ENCODE measurements at places on chromosomes 2 and 18.
A peak's percentile ranks its signal among the peaks of the same experiment; 100 is the strongest.

- no peak for DNase-seq
Measured at GRCh38 chr2:204022550-204022949, 86.0 kb downstream of the ICOS start.

DNA sequence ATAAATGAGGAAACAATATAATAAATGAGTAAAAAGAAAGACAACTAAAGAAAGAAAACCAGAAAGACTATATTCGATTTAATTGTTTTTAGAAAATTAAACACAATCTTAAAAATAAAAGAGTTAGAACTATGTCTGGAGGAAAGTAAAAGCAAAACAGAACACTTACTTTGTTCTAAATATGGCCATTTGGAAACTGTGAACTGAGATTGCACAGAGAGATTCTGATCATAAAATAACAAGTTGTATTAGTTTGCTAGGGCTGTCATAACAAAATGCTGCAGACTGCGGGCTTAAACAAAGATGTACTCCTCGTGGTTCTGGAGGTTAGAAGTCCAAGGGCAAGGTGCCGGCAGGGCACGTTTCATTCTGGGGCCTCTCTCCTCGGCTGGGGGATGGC, 128.1 kb upstream of the AQP4 start:
- no peak for DNase-seq

- DNase-seq, result no peak
Measured at GRCh38 chr18:48867978-48868377, 82.8 kb downstream of the SMAD7 start.

- no peak for DNase-seq
Measured at GRCh38 chr18:305003-305501, 37.2 kb upstream of the THOC1 start.

- peak; percentile 42 for DNase-seq
Measured at GRCh38 chr2:203328760-203329540, 756 bp downstream of the ABI2 start.

GRCh38 chr18:3663870-3664512, 214.0 kb downstream of the TGIF1 start:
- DNase-seq, result no peak

DNA sequence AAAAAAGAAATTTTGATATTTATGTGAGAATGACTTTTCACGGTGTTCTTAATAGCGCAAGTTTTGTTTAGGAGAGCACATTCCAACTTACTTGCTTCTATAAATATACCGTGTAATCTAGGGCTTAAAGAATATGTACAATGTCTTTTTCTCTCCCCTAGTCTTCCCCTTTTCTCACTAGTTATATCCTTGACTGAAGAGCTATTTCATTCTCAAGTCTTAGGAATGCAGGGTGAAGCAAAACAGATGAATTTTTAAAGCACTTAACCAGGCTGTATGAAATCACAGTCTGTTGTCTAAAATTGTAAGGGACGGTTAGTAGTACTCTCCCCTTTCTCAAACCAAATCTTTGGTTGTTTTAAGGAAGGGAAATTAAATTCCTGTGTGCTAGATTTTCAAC, 29.6 kb upstream of the SLC30A6 start:
- DNase-seq, result no peak

- no peak for DNase-seq
Measured at GRCh38 chr2:870426-870825, 80.2 kb upstream of the SNTG2 start.

DNA sequence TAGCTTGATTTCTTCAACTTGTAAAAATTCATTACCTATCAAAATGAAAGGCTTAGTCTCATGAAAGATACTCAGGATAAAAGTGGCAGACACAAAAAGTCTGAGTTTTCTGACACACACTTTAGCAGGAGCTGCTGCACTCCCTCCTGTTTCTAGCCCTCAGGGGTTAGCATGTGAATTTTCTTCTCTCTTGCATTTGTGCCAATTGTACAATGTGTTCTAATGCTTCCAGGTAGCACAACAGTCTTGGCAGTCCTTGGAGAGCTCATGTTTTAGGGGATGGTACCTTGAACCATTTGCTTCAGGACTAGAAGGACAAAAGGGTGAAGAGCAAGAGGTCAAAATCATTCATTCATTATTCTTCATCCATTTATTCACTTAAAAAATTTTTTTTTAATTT, 316.8 kb downstream of the AFF3 start:
- no peak for DNase-seq

GRCh38 chr2:120528051-120528692, 182.2 kb downstream of the INHBB start:
- no peak for DNase-seq

DNA sequence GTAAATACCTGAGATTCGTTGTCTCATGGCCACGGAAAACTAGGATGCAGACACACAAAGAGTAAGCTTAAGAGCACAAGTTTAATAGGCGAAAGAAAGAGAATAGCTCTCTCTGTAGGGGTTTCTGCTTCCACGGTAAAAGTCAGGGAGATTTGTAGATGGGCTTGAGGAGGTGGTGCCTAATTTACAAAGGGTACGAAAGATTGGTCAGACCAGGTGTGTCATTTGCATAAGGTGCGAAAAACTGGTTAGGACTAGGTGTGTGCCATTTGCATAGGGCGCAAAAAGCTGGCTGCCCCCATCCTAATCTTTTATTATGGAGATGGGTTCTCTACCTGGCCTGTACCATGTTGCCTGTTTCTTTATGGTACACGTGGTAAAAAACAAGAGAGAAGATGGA, 170.5 kb upstream of the DOK6 start:
- no peak for DNase-seq

DNA sequence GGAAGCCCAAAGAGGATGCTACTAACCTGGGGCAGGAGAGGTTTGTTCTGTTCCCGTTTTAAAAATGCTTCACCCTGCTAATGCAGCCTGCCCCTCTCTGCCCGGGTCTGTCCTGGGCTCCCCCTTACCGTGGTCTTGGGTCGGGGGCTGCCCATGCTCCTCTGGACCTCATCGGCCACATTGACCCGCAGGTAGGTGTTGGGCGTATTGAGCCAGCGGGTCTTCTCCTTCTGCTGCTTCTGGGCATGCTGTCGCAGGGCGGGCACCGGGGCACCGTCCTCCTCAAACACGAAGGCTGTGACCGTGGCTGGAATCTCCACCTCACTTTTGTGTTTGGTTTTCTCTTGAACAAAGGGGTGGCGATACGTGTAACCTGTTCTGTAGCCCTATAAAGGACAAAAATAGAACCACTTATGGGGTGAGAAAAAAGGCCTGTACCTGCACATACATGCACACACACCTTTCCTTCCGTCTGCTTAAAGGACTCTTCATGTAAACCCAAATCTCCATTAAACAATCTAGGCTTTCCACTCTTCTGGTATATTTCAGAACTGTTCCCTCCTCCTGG, 89.3 kb downstream of the ADD2 start:
- DNase-seq, result no peak

GRCh38 chr2:143083636-143084035, 45.6 kb upstream of the ARHGAP15 start:
- peak; percentile 78 for DNase-seq

GRCh38 chr2:201233812-201234662, 26.3 kb upstream of the CASP8 start:
- no peak for DNase-seq

GRCh38 chr18:63701952-63702351, 808 bp upstream of the SERPINB11 start:
- no peak for DNase-seq

- DNase-seq, result no peak
Measured at GRCh38 chr2:44778671-44779476, 162.6 kb upstream of the SIX3 start.

DNA sequence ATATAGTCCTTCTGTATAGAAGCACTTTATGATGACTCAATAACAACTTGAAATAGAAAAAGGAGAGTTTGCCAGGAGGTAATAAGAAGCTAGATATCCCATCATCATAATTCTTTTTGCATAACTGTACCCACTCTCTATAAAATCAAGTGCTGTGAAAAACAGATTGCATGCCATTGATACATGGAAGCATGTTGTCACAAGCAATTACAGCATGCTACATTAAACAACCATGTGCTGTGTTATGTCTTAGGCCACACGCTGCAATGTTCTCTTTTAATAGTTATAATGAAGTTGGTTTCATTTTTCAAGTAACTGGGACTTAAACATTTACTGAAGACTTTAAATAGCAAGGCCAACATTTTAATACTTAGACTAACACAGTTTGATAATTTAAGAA, 264.2 kb downstream of the RPRM start:
- DNase-seq, result no peak

GRCh38 chr2:101533561-101534148, 58.7 kb upstream of the RFX8 start:
- DNase-seq, result no peak

DNA sequence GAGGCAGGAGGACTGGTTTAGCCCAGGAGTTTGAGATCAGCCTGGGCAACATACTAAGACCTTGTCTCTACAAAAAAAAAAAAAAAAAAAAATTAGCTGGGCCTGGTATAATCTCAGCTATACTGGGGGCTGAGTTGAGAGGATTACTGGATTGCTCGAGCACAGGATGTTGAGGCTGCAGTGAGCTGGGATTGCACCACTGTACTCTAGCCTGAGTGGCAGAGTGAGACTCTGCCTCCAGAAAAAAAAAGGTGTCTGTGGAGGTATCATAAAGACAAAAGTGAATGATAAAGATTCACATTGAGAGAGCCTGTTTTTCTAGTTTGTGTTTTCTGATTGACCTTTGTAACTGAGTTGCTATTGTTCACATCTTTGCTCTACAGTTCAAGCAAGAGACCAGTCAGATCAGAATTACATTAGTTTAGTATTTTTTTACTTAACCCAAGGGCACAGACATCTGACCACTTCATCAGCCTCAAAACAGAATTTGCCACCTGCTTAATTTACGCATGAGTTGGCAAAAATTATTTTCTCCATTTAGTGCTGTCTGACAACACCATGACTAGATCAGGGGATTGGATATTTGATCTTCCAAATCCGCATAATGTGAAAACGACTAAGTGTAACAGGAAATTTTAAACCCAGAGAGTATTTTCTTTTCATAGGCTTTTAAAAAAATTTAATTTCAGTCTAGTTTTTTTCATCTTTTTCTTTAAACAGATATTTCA, 271.0 kb downstream of the TGIF1 start:
- no peak for DNase-seq

GRCh38 chr2:198917275-198917674, 540.5 kb downstream of the SATB2 start:
- DNase-seq, result no peak

DNA sequence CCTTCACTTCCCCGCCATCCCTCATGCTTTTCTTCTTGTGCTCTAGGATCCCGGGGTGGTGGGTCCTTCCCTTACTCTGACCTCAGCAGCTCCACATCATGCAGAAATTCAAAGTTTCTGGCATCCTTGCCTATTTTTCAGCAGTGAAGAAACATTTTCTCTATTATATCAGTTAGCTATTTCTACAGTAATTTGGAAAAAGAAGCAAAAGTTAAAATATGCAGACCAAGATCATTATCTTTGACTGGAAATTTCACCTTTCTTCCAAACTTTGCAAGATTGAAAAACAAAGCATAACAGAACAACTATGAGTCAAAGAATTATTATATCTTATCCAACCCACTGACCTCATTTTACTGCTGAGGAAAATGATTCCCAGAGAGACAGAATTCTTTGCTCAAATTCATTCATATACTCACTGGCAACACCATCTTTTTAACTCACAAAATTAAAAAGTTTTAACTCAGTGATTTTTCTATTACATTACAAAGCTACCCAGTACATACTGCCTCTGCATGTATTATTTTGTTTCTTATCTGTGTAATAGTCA, 40.5 kb downstream of the ANTXR1 start:
- DNase-seq, result no peak

DNA sequence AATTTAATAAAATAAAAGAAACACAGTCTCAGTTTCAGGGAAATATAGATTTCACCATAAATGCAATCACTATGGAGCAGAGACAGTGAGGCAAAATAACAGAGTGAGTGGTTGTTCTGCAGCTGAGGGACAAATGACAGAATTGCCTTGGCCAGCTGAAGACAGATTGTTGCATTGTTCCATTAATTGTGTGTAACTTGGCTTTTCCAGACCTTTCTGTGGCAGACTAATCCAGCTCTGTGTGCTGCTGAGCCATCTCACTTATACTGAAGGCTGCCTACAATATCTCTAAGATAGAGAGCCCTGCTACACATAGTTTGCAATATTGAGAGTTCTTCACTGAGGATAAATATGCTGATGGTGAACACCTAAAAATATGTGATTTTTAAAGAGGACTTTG, 11.5 kb downstream of the LRRTM1 start:
- DNase-seq, result no peak

GRCh38 chr2:112061840-112062239, 6.8 kb downstream of the TMEM87B start:
- no peak for DNase-seq

DNA sequence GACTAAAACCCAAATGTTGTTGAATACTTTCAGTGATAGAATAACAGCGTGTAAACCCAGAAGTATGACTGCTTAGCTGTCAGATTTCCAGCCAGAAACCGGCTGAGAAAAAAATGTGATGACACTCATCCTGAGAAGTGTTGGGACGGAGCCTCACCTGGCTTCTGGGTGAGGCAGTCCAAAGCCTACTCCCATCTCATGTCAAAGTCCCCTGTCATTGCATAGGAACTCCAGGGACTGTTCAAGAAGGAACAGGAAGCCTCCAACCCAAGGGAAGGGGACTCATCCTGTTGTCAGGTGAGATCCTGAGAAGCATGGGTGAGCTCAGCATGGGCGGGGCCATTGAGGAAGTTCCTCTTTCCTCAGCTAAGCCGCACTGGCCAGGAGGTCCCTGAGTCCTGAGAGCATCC, 11.3 kb upstream of the CHRNA1 start:
- DNase-seq, result no peak

- DNase-seq, result no peak
Measured at GRCh38 chr2:203177361-203177760, 61.5 kb upstream of the CYP20A1 start.

DNA sequence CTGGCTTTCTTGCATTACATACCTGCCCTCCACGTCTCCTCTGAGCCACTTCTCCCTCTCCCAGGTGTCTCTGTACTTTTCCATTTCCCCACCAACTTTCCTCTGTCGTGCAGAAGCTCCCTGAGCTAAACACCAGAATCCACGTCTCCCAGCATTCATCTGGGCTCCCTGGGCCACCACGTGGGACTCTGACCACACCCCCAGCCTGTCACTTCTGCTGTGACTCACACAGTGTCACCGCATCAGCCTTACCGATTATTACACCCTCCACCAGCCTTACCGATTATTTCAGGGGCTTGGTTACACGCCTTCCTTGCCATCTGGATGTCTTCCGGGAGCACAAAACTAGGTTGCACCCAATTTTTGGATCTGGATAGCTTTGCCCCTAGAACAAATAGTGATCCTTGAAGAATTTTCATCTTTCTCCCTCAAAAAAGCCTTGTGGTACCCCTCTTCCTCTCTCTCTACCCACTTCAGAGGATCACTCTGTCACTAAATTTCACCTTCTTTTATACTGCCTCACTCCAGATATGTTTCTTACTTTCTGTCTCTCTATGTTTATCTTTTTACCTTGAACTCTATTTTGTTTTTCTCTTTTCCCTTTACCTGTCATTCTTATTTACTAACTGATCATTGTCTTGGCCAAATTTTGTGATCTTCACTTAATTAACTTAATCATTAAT, 136.9 kb upstream of the CAB39 start:
- no peak for DNase-seq

- no peak for DNase-seq
Measured at GRCh38 chr2:88606371-88607030, 20.8 kb downstream of the EIF2AK3 start.

- no peak for DNase-seq
Measured at GRCh38 chr2:28150994-28151393, 241.7 kb upstream of the FOSL2 start.

GRCh38 chr18:49183921-49184320, 233.2 kb upstream of the SMAD7 start:
- DNase-seq, result no peak

GRCh38 chr2:123696021-123696420, 329.1 kb upstream of the CNTNAP5 start:
- DNase-seq, result no peak

- DNase-seq, result no peak
Measured at GRCh38 chr2:223554923-223555322, 47.2 kb downstream of the SCG2 start.
